ENCODE measurements at places on chromosomes 16 and 17.

GRCh38 chr16:10932959-10933710 is 9.1 kb downstream of the DEXI start:
- DNase-seq: no peak

DNA sequence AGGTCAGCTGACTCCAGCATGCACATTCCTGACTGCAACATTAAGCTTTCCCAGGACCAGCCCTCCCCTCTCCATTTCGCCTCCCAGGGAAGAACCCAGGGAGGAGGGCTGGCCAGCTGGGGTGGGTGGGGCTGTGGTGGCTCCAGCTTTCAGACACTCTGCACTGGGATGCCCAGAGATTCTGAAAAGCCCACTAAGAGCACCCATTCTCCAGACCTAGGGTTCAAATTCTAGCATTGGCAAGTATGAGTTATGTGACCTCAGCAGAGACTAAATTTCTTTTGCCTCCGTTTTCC is 7.8 kb downstream of the DLX3 start:
- no peak for DNase-seq

GRCh38 chr16:73020409-73020884 is 27.5 kb downstream of the ZFHX3 start:
- peak; percentile 15 for DNase-seq

DNA sequence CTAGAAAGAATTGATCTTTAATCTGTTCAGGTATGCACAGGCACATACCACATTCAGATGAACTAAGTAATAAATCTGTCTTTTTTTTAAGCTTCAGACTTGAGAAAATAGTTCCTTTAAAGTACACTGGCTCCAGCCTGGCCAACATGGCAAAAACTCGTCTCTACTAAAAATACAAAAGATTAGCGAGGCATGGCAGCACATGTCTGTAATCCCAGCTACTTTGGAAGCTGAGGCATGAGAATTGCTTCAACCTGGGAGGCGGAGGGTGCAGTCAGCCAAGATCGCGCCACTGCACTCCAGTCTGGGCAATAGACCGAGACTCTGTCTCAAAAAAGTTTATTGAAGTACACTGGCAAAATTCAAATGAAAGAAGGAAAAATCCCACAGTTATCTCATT is 111.0 kb upstream of the NETO2 start:
- DNase-seq: no peak

GRCh38 chr16:11121914-11122692 is 133.9 kb downstream of the SOCS1 start:
- no peak for DNase-seq

- DNase-seq: peak; percentile 99
Observed at GRCh38 chr16:30065102-30065942, at the start of gene ALDOA. Gene ALDOA (plus strand): TSS chr16:30065760. CDS start chr16:30066898, 1,138 bp downstream.

GRCh38 chr17:17147821-17148220 is 58.3 kb downstream of the PLD6 start:
- DNase-seq: no peak

- no peak for DNase-seq
Observed at GRCh38 chr16:66843191-66843590, 1.0 kb upstream of the CA7 start.

All from NCI-H146 (cell line).